ENCODE measurements at places on chromosomes 3 and 15.

GRCh38 chr3:186432189-186432588 is 70.2 kb upstream of the DGKG start:
- no peak for DNase-seq

GRCh38 chr3:72426618-72427397 is 421.4 kb downstream of the SHQ1 start:
- DNase-seq: no peak

DNA sequence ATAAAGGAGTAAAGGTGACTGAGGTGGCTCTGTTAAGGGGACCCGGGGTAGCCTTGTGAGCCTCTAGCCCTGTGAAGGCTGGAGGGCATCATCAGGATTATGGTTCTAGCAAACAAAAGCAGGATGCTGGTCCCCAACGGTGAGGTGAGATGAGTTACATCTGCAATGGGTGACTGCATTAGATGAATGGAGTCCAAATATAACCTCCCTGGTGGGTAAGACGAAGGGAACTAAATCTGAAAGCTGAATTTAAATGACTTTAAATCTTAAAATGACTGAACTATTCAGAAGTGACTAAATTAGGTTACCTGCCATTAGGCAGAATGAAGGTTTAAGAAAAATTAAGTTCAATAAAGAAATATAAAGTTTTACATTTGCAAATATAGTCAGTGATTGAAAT is 4.6 kb upstream of the HLTF start:
- no peak for DNase-seq

DNA sequence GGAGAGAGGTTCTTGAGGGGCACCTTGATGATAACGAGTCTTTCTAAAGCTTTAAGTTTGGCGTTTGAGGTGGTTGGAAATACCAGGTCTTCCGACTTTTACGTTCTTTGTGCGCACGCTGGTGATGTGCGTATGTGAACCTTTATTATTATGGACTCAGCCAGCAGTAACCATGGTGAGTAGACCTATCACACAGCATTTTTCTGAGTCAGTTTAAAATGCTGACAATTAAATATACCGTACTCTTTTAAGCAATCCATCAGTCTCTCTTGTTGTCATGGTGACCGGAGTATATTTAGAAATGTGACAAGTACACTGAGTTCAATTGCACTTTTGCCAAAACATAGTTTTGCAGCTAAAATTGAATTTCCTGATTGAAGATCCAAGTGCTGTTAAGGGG is 172.2 kb downstream of the LPP start:
- DNase-seq: no peak

DNA sequence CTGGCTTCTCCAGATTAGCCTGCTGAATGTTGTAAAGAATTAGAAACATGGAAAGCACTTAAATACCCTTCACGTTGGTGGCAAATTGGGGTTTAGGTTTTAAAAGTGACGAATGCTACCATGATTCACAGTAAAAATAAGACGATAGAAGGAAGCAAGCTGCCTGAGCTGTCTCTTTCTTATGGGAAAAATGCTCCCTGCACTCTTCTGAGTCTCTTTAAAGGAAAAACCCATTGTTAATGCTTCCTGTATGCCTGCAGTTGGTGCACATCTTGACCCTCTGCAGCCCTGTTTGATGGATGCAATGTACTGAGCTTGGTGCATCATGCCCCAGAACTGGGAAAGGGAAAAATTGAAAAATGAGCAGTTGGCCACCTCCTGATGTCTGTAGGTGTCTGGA is 258.6 kb upstream of the RASGRP1 start:
- no peak for DNase-seq

GRCh38 chr3:24004171-24004938 is 59.3 kb downstream of the NR1D2 start:
- DNase-seq: no peak

DNA sequence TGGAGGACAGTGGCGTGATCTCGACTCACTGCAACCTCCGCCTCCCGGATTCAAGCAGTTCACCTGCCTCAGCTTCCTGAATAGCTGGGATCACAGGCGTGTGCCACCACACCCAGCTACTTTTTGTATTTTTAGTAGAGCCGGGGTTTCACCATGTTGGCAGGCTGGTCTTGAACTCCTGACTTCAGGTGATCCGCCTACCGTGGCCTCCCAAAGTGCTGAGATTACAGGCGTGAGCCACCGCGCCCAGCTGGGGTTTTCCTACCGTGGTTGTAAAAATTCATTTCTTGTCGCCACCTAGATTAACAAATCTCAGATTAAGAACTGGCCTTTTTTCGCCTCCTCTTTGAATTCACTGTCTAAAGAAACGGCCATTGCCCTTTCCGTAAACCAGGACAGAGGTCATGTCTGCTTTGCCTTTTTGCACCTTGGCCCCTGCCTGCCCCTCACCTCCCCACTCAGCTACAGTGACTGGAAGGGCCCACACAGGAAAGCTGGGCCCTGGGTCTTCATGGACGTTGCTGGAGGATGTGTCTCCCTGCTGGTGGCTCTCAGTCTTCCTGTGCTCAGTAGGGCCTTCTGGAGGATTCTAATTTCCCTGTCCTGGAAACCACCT is 17.2 kb downstream of the ZNF710 start:
- DNase-seq: no peak

- no peak for DNase-seq
Observed at GRCh38 chr3:45950686-45951600, 7.7 kb downstream of the CXCR6 start.

GRCh38 chr15:91926908-91927270 is 73.4 kb downstream of the SLCO3A1 start:
- no peak for DNase-seq

DNA sequence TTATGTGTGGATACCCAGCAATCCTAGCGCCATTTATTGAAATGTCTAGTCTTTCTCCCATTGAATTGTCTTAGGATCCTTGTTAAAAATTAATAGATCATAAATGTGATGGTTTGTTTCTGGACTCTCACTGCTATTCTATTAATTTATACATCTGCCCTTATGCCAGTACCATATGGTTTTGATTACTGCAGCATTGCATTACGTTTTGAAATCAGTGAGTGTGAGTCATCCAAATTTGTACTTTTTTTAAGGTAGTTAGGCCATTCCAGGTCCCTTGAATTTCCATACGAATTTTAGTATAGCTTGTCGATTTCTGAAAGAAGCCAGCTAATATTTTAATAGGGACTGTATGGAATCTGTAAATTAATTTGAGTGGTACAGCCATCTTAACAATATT is 648.6 kb upstream of the ZNF385D start:
- no peak for DNase-seq

DNA sequence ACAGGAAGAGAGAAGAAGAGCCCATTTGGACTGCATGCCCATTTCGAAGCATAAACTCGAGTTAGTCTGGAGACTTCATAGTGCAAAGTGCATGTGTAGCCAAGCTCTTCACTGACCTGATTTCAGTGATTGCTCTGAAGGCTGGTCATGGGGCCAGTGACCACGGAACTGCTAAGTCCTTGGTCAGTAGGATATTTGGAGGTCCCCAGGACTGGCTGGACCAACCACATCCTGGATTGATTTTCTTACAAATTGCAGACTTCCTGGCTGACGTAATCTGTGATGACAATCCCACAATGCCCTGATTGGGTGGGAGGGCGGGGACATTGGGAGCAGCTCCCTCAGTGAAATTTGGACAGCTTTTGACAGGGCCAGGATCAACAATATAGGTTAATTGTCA is 233.4 kb downstream of the CACNA2D3 start:
- no peak for DNase-seq

- no peak for DNase-seq
Observed at GRCh38 chr15:88792342-88793282, 10.6 kb upstream of the ACAN start.

- no peak for DNase-seq
Observed at GRCh38 chr15:72724028-72724427, 38.0 kb downstream of the BBS4 start.

DNA sequence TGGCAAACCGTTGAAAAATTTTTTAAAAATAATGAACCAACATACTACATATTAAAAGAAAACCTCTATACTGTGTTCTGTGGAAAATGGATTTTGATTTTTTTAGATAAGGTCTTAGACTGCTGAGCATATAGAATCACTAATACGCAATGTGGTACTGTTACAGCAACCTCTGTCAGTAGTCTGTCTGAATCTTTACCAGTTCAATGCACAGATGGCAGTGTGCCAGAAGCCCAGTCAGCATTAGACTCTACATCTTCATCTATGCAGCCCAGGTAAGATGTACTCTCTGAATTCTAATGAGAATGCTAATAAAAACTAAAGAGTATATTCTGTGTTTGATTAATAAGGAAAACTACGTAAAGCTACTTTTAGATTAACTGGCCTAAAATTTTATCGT is 31.3 kb upstream of the FAH start:
- no peak for DNase-seq

- DNase-seq: no peak
Observed at GRCh38 chr15:90449206-90449735, 61.2 kb downstream of the IQGAP1 start.

DNA sequence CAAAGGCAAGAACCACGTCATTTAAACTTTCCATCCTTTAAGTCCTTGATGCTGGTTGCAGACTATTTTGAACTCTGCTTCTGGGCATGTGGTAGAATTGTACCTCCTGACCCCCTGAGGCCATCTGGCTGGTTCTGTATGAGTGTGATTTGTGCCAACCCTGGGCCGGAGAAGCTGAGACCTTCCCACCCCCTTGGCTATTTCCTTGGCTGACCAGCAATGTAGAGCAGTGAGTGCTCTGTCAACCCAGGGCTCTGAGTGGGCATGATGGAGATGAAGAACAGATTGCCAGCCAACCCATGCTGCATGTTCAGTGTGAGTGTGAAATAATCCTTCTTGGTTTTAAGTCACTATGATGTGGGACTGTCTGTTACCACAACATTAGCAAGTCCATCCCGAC is 82.1 kb upstream of the RASGRP1 start:
- no peak for DNase-seq

DNA sequence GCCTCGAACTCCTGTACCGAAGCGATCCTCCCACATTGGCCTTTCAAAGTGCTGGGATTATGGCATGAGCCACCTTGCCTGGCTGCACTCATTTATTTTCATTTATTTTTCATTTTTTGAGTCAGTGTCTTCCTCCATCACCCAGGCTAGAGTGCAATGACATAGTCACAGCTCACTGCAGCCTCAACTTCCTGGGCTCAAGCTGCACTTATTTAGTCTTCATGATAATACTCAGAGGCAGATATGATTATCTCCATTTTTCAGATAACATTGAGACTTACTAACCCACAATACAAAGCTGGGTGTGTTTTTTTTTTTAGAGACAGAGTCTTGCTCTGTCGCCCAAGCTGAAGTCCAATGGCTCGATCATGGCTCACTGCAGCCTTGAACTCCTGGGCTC is 10.0 kb downstream of the PRKCI start:
- DNase-seq: no peak

DNA sequence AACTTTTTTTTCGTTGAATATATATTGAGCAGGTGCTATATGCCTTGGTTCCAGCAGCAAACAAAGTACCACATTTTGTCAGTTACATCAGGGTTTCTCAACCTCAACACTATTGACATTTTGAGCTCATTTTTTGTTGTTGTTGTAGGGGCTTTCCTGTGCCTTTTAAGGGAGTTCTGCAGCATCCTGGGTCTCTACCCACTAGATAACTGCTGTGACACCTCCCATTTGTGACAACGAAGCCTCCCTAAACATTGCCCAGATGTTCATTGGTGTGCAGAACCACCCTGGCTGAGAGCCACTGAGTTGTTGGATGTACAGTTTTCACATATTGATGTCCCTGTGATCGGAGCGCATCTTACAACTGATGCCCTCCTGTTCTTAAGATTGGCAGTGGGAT is 382.6 kb downstream of the PTPRG start:
- no peak for DNase-seq

DNA sequence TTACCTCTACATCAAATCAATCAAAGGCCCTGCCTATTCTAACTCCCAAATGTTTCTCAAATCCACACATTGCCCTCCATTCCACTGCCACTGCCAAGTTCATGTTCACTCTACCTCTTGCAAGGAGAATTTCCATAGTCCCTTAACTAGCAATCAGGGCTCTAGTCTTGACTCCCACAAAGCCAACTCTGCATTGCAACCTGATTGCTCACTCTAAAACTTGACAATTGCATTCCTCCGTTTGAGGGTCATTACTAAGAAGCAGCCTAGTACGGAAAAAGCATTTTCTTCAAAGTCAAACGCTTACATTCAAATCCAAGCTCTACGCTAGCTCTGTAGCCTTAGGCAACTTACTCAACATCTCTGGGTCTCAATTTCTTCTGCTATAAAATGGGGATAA is 1.2 kb downstream of the CPA3 start:
- no peak for DNase-seq

DNA sequence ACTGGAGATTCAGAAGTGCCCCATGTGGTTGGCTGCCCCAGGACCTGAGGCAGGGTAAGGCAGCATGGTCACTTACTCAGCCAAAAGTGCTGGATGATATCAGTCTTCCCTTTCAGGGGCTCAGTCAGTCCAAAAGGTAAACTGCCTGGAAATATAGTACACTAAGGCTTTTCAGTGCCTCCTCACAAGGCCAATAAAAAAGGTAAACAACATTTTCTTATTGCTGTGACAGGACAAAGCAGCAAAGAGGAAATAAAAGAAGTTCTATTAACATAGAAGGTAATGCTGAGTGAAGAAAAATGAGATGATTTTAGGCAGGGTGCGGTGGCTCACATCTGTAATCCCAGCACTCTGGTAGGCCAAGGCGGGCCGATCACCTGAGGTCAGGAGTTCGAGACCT is 66.5 kb upstream of the CDAN1 start:
- DNase-seq: no peak

GRCh38 chr3:167929968-167930367 is 165.8 kb downstream of the GOLIM4 start:
- no peak for DNase-seq

DNA sequence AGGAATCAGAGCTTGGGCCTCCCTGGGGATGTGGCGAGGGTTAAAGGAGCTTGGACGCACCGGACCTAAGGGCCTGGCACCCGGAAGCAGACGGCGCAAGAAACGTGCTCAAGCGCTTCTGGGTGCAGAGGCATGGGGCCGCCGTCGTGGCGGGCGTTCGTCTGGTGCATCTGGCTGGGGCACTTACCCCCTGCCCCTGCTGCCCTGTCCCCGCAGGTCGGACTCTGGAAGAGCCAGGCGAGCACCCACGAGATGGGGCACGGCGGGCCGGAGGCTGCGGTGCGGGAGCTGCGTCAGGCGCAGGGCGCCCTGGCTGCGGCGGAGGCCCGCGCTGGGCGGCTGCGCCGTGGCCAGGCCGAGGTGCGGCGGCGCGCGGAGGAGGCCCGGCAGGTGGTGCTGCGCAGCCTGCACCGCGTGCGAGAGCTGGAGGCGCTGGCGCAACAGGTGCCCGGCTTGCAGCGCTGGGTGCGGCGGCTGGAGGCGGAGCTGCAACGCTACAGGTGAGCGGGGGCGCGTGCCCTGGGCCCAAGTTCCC is 2.5 kb downstream of the EFCC1 start:
- no peak for DNase-seq

Measured in left cardiac atrium (tissue), 4 donors.